ENCODE measurements at places on chromosomes 4 and X. TPM values are rescaled to one million over a fixed set of nuclear protein-coding genes. Genes with fewer than 3 reads are reported as not detected.
A peak's percentile ranks its signal among the peaks of the same experiment; 100 is the strongest.

SLC9B2 gene
- 11.4 TPM for total RNA-seq

GRCh38 chr4:10128761-10129160, 12.2 kb upstream of the WDR1 start:
- no peaks in the 10 kb centered on the region for H3K4me1 ChIP-seq
- no peaks in the 10 kb centered on the region for H3K36me3 ChIP-seq
- no peak for DNase-seq
- peaks cover 26% of the 10 kb centered on the region for H3K27me3 ChIP-seq

GRCh38 chr4:99612704-99613103, 38.1 kb downstream of the MTTP start:
- H3K27me3 ChIP-seq, result peaks cover 1% of the 10 kb centered on the region
- no peak overlapping the region for H3K4me3 ChIP-seq
- no peak for DNase-seq
- no peaks in the 10 kb centered on the region for H3K4me1 ChIP-seq

TKTL2 gene
- total RNA-seq, result not detected

DNA sequence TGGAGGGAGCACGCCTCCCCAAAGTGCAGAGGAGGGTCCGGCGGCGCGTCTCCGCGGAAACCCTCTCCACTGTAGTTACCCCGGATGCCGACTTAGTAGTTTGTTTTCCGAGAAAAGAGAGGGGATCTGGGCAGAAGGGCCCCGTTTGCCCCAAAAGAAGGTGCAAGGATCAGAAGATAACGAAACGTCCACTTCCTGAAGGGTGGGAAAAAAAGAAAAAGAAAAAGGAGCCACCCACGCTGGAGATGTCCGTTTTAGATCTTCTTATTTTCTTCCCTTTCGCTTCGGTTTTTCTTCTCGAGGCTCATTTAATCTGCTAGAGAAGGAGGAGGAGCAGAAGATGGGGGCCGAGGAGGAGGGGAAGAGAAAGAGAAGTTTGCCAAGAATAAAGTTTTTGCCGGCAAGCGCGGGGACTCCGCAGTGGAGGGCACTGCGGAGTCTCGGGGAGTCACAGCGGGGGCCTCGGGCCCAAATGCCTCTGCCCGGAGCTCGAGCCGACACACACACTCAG, 517 bp downstream of the LEF1 start:
- H3K27me3 ChIP-seq, result peaks cover 77% of the 10 kb centered on the region
- no peak overlapping the region for H3K27ac ChIP-seq
- peak; percentile 8 for DNase-seq
- peak overlapping the region; percentile 53 for H3K4me3 ChIP-seq
- H3K36me3 ChIP-seq, result no peaks in the 10 kb centered on the region
- H3K4me1 ChIP-seq, result peaks cover 2% of the 10 kb centered on the region

ADH1B gene
- total RNA-seq, result 0.36 TPM

- peaks cover 9% of the 10 kb centered on the region for H3K27me3 ChIP-seq
- no peak overlapping the region for H3K27ac ChIP-seq
- no peak for DNase-seq
- H3K4me1 ChIP-seq, result no peaks in the 10 kb centered on the region
- no peaks in the 10 kb centered on the region for H3K36me3 ChIP-seq
Measured at GRCh38 chrX:46200413-46200812, 344.8 kb downstream of the ZNF674 start.

DNA sequence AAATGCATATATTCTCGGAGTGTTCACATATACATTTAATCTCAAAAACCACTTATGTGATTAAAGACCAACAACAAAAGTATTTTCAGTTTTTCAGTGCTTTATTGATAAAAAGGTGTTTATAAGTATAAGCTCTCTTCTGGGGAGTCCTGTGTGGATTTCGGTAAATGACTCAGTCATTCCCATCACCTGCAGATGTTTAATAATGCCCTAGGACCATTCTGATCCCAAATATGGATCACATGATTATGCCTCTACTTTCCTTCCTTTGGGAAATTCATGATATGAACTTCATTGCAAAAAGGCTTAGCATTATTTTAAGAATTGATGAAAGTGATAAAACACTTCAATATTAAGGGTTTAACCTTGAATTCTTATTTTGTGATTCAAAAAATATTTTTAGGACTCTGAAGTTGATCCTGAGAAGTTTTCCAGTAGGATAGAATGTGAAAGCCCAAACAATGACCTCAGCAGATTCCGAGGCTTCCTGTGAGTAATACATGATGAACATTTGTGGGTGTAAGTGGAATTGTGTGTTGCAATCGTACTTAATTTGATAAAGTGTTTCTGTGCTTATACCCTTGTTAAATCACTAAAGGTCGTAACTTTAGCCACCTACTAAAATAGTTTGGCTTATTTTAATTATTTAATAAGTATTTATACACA, 40.2 kb downstream of the ATP10D start:
- H3K4me1 ChIP-seq, result peaks cover 2% of the 10 kb centered on the region
- peak; percentile 97 for DNase-seq
- peak overlapping the region; percentile 97 for H3K27ac ChIP-seq

TXLNG gene
- 7.0 TPM for total RNA-seq

GRCh38 chrX:723781-724180, 93.2 kb downstream of the SHOX start:
- no peak overlapping the region for H3K4me3 ChIP-seq
- H3K4me1 ChIP-seq, result no peaks in the 10 kb centered on the region
- H3K27ac ChIP-seq, result no peak overlapping the region
- H3K27me3 ChIP-seq, result no peaks in the 10 kb centered on the region
- no peaks in the 10 kb centered on the region for H3K36me3 ChIP-seq

ZMAT1 gene
- not detected for total RNA-seq

DNA sequence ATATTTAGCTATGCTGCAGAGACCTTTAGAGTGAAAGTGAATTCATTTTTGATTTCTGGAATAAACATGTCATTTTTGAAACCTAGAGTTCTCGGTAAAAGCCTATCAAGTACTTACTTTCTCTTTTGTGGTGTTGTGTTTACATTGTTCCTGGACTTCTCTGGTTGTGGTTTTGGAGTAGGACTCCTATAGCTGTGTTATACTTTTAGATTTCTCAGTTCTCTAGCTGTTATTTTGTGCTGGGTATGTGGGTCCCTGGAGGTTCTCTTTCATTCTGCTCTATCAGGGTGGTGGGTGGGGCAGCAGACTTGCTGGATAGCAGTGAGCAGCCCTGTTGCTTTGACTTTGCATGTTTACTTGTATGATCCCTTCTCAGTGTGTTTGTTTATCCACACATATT, 25.6 kb upstream of the MSMO1 start:
- peak overlapping the region; percentile 31 for H3K4me3 ChIP-seq
- no peaks in the 10 kb centered on the region for H3K4me1 ChIP-seq
- peaks cover 4% of the 10 kb centered on the region for H3K36me3 ChIP-seq
- no peaks in the 10 kb centered on the region for H3K27me3 ChIP-seq
- no peak overlapping the region for H3K27ac ChIP-seq

GRCh38 chrX:136126872-136127406, 20.4 kb upstream of the FHL1 start:
- H3K27ac ChIP-seq, result no peak overlapping the region
- peaks cover 3% of the 10 kb centered on the region for H3K27me3 ChIP-seq
- no peaks in the 10 kb centered on the region for H3K36me3 ChIP-seq
- no peak overlapping the region for H3K4me3 ChIP-seq

- H3K27ac ChIP-seq, result no peak overlapping the region
- peak; percentile 41 for DNase-seq
- H3K36me3 ChIP-seq, result no peaks in the 10 kb centered on the region
Measured at GRCh38 chr4:2441393-2442174, 22.8 kb downstream of the CFAP99 start.

DNA sequence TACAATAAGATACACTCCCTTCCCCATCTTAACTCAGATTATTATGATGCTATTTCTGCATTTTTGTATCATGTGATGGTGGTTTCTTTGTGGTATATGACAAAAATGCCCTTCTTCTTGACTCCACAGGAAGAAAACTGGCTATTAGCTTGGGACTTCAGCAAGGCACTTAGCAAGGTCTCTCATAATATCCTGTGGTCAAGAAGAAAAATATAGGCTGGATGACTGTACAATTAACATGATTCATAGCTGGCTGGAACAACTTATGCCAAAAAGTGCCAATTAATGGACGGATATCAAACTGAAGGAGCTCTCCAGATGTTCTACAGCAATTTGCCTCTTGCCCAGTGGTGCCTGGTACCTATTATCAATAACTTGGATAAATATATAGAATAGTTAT, 2.3 kb upstream of the MID1IP1 start:
- no peak overlapping the region for H3K27ac ChIP-seq
- no peaks in the 10 kb centered on the region for H3K36me3 ChIP-seq
- peak; percentile 72 for DNase-seq
- H3K4me1 ChIP-seq, result peaks cover 3% of the 10 kb centered on the region
- no peak overlapping the region for H3K4me3 ChIP-seq

DNA sequence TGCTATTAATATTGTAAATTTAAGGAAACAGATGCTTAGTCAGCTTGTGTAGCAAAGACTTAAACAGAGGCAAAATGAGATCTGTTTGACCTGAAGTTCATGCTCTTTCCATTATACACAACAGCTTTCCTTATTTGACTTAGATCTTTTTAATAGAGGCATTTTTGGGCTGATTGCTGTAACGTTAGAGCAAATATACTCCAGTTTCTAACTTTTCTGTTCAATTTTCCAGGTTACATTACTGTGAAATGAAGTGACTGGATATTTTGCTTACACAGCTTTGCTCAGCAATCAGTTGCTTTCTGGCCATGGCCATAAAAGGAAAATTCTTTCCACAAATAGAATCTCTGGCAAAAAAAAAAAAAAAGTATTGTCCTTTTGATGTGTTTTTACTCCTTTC, 146.2 kb downstream of the PCDH7 start:
- peaks cover 10% of the 10 kb centered on the region for H3K4me1 ChIP-seq
- no peak overlapping the region for H3K4me3 ChIP-seq
- H3K36me3 ChIP-seq, result no peaks in the 10 kb centered on the region
- peak; percentile 43 for DNase-seq
- peak overlapping the region; percentile 38 for H3K27ac ChIP-seq

GRCh38 chr4:156778093-156778492, 193.5 kb downstream of the PDGFC start:
- peaks cover 19% of the 10 kb centered on the region for H3K4me1 ChIP-seq
- H3K4me3 ChIP-seq, result no peak overlapping the region
- H3K27ac ChIP-seq, result peak overlapping the region; percentile 92
- no peaks in the 10 kb centered on the region for H3K27me3 ChIP-seq
- DNase-seq, result peak; percentile 72
- H3K36me3 ChIP-seq, result no peaks in the 10 kb centered on the region

DNA sequence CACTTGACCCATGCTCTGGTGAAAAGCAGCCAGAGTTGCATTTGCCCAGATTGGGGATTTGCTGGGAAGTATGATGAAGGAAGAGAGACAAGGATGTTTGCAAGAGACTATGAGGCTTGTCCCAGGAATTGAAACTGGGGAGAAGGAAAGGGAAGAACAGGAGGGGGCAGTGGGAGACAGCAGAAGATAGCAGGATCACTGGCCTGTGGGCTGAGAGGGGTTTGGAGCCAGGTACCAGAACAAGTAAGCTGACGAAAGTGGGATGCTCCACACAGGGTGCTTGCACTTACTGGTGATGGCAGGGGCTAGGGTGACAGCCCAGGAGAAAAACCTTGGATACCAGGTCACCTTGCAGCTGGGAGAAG, 3.4 kb upstream of the LETM1 start:
- H3K4me1 ChIP-seq, result peaks cover 9% of the 10 kb centered on the region
- H3K27me3 ChIP-seq, result no peaks in the 10 kb centered on the region
- H3K4me3 ChIP-seq, result no peak overlapping the region
- no peak for DNase-seq

- no peak for DNase-seq
- no peak overlapping the region for H3K4me3 ChIP-seq
- H3K27me3 ChIP-seq, result no peaks in the 10 kb centered on the region
- no peaks in the 10 kb centered on the region for H3K36me3 ChIP-seq
Measured at GRCh38 chrX:118171356-118171755, 54.7 kb upstream of the KLHL13 start.

GRCh38 chrX:12890467-12890866, 16.0 kb upstream of the TLR8 start:
- no peaks in the 10 kb centered on the region for H3K4me1 ChIP-seq
- no peaks in the 10 kb centered on the region for H3K36me3 ChIP-seq
- no peak overlapping the region for H3K4me3 ChIP-seq
- no peak overlapping the region for H3K27ac ChIP-seq

GRCh38 chr4:155578726-155579370, 87.8 kb upstream of the GUCY1A1 start:
- no peak overlapping the region for H3K4me3 ChIP-seq
- H3K27ac ChIP-seq, result no peak overlapping the region
- DNase-seq, result no peak
- no peaks in the 10 kb centered on the region for H3K27me3 ChIP-seq
- no peaks in the 10 kb centered on the region for H3K4me1 ChIP-seq

ADGRG4 gene
- total RNA-seq, result not detected

GRCh38 chr4:184824776-184825084, 1.0 kb downstream of the ACSL1 start:
- no peak for DNase-seq
- H3K27me3 ChIP-seq, result peaks cover 5% of the 10 kb centered on the region
- H3K36me3 ChIP-seq, result no peaks in the 10 kb centered on the region
- peak overlapping the region; percentile 84 for H3K4me3 ChIP-seq
- no peak overlapping the region for H3K27ac ChIP-seq

TEX11 gene
- not detected for total RNA-seq

RAB33A gene
- 1.6 TPM for total RNA-seq

DNA sequence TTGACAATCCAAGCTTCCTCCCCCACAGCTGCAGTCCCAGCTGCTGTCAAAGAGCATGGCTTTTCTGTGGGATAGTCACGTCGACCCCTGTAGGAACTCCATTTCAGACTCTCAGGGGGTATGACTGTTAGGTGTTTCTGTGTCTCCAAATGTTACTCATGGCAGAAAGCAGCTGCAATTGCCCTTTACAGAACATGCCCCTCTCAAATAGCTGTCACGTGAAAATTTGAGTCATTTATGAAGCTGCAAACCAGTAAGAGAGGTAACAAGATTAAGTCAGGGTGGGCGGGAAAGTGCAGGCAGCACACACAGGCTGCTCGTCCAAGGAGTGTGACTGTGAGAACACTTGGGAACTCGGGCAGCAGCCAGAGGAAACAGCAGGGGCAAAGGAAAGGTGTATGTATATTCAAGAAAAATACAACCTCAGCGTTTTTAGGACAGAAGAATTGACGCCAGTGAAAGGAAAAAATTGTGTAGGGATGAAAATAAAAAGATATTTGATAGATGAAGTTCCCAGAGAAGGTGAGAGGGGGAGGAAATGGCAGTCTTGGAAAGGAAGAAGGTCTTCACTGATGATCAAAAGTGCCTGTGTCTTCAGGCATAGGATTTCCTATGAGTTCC, 66.5 kb upstream of the TMEM184C start:
- H3K4me1 ChIP-seq, result peaks cover 18% of the 10 kb centered on the region
- peak; percentile 95 for DNase-seq
- no peaks in the 10 kb centered on the region for H3K27me3 ChIP-seq

- no peak for DNase-seq
- H3K36me3 ChIP-seq, result peaks cover 9% of the 10 kb centered on the region
- H3K4me3 ChIP-seq, result no peak overlapping the region
Measured at GRCh38 chr4:145824463-145824862, 114.2 kb downstream of the ZNF827 start.

- no peaks in the 10 kb centered on the region for H3K27me3 ChIP-seq
- H3K27ac ChIP-seq, result no peak overlapping the region
- no peak overlapping the region for H3K4me3 ChIP-seq
- no peaks in the 10 kb centered on the region for H3K4me1 ChIP-seq
Measured at GRCh38 chr4:122293374-122294365, 85.1 kb upstream of the ADAD1 start.

Measured in IMR-90 (cell line).